ENCODE measurements at places on chromosomes 1 and 21.

- no peak for DNase-seq
Measured at GRCh38 chr21:38669186-38669585, 136.5 kb upstream of the ETS2 start.

DNA sequence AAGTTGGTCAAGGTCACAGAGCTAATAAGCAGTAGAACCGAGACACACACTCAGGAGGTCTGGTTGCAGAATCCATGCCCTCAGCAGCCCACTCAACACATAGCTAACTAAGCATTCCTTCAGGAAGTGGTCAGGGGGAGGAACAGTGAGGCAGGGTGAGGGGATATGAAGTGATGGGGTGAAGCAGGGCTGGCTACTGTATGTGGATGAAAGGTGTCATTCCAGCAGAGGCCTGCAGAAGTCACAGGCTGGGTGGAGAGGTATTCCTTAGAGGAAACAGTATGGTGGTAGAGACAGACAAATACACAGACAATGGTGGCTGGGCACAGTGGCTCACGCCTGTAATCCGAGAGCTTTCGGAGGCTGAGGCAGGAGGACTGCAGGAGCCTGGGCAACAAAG is 14.1 kb downstream of the TMCO4 start:
- DNase-seq: no peak

DNA sequence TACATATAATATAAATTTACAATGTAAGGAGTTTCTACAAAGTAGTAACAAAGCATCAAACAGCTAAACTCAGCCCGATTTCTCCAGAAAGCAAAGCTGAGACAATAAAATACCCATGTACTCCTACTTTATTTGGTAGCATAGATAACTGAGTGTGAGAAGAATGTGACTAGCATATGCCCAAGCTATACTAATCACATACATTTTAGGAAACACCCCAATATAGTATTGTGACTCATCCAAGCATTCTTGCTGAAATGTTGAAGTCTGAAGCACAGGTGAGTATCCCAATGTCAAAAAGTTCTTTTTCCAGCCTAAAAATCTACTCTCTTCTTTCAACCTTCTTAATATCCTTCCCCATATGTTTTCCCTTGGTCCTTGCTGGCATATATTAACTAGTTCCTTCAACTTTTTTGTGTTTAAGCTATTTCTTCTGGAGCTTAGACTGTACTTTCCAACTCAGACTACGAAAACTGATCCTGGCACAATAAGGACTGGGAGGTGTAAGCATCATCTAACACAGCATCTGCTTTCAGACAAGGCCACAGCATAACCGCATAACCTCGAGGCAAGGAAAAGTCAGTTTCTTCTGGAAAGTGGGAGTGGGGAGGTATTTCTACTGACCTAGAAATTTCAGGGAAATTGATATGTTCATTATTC is 163.0 kb upstream of the RNPC3 start:
- no peak for DNase-seq

- DNase-seq: no peak
Measured at GRCh38 chr1:46244656-46245371, 2.7 kb upstream of the RAD54L start.

GRCh38 chr1:181079382-181079781 is 9.1 kb upstream of the IER5 start:
- no peak for DNase-seq

DNA sequence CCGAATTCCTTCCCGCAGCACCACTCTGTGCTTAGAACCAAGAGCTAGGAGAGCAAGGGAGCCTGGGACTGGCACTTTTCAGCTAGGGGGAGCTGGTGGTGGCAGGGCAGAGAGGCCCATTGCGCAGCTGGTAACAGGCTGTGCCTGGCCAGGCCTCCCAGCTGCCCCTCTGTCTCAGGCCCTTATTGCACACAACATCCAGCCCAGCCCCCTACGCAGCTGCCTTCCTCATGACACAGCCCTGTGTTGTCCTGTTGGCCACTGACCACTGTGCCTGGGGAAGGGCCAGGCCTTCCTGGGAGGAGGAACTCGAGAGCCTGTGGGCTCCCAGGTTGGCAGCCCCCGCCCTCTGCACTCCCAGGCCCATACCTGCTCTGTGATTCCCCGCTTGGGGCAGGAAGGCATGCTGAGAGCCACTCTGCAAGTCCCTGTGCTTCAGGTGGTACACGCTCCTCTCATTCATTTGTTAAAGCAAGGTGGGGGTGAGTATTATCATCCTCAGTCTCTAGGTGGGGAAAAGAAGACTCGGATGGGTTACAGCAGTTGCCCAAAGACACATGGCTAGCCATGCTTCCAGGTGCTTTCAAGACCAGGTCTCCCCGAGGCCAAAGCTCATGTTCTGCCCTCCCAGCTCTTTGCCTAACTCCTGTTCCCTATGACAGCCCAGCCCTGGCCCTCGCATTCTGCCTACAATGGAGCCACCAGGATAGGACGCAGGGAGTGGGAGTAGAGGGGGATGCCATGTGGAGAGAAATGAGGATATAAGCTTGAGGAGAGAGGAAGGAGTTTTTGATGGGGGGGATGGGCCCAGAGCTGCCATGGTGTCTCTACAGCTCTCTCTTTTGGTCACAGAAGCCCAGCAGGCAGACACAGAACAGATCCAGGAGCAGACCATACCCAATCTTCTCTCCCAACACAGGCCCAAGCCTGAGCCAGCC is 81.8 kb downstream of the TMEM53 start:
- DNase-seq: no peak

GRCh38 chr1:216261631-216262030 is 161.6 kb downstream of the USH2A start:
- no peak for DNase-seq

- no peak for DNase-seq
Measured at GRCh38 chr1:228034954-228035837, 28.4 kb downstream of the WNT3A start.

GRCh38 chr1:47697616-47698335 is 259.9 kb downstream of the FOXD2 start:
- DNase-seq: no peak

- DNase-seq: no peak
Measured at GRCh38 chr1:87820668-87821334, 492.1 kb downstream of the LMO4 start.

GRCh38 chr1:65056234-65056633 is 89.9 kb upstream of the JAK1 start:
- DNase-seq: no peak

DNA sequence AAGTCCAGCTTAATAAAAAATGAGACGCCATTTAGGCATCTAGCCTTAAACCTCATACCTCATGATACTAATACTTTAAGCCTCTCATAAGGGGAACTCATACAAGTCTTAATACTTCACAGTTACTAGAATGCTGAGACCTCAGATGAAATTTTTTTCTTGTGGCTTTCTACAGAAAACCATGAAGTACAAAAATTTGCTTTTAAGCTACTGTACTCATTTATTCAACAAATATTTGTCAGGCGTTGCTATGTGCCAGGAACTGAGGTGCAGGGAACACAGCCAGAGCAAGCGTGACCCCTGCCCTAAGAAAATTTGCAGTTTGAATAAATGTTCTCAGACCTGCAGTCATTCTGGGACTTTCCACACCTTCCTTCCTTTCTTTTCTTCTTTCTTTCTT is 150.6 kb downstream of the MRPL39 start:
- no peak for DNase-seq

DNA sequence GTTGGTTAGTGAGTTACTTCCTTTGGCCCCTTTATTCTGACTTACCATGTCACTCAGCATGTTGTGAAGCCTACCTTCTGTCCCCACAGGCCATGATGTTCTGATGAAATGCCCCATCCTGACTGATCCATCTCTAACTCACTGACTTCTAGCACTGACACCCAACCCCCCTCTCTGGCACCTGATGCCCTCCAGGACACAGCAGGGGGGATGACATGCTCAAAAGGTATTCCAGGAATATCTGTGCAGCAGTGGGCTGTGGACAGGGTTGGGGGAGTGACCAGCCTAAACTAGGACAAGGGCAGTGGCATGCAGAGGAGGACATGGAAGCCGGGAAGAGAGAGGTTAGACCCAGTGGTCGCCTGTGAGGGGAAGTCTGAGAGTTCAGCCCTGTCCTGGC is 25.5 kb downstream of the SYT2 start:
- DNase-seq: no peak

DNA sequence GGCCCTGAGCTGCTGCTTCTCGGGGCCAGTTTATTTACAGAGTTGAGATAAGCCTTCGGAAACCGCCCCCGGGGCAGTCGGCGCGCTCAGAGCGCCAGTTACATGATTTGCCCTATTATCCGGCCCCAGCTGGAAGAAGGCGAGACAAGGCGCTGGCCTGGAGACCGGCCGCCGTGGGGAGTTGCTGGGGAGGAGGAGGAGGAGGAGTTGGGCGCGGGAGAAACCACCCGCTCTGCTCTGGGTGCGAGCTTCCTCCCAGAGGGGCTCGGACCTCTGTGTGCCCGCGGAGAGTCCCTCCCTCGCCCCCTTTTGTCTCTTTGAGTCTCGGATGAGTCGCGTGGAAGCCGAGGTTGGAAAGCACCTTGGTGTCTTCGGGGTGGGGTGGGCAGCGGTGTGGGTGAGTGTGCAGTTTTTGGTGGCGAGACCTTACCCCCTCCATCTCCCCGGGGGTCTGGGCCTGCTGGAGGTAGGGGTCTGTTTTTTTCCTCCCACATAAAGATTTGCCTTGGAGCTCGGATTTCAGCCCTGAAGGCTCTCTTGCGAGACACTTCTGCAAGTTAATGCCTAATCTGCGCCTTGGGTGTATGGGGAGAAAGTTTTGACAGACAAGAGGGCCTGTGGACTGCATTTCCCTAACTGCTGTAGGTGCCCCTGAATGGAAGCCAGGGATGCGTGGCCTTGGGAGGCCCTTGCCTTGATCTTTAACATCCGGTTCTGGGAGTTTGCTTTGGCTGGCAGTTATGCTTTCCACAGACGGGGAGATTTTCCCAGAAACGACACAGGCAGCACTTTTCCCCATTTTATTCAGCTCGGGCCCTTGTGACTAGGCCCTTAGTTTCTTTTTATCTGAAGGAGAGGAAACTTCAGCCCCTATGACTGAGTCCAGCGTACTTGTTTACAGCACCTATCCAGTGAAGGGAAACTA is 80.0 kb downstream of the NDUFS5 start:
- DNase-seq: no peak

DNA sequence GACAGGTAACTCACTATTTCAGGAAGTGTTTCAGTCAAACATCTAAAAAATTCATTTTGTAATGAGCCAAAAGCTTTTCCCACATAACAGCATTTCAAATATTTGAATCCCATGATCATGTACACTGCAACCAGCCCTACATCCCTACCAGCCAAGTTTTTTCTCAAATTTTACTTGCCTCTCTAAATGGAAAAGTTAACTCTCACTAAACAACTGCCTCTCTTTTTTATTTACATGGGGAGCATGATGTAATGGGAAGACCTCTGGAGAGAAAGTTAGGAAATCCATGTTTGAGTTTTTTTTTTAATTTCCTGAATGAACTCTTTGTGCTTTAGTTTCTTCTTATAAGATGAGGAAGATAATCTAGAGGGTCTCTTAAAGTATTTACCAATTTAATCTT is 70.5 kb downstream of the TTLL7 start:
- DNase-seq: no peak

DNA sequence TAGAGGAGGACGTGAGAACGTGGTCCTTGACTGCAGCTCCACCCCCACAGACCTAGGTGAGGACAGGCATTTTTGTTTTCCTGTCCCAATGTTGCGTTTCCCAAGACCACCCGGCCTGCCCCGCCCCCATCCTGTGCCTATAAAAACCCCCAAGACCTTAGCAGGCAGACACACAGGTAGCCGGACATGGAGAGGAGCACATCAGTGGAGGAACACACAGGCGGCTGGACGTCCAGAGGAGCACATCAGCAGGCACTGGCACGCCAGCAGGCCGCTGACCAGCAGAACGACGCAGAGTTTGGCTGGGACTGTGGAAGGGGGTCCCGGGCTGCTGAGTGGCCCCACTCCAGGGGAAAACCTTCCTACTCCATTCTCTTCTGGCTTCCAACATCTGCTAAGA is 12.7 kb upstream of the HMGCL start:
- DNase-seq: no peak

DNA sequence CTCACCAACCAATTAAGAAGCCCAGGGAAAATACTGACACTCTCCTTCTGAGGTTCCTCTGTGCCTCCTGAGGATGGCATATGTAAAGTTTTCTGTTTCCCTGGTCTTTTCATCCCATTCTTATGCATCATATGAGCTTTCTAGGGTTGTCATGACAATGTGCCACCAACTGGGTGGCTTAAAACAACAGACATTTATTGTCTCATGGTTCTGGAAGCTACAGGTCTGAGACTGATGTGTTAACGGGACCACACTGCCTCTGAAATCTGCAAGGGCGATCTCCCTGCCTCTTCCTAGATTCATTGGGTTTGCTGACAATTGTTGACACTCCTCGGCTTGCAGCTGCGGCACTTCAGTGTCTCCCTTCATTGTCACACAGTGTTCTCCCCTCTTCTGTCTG is 308.4 kb downstream of the RGS7 start:
- DNase-seq: no peak

GRCh38 chr21:17359781-17360180 is 153.1 kb upstream of the CXADR start:
- DNase-seq: no peak

DNA sequence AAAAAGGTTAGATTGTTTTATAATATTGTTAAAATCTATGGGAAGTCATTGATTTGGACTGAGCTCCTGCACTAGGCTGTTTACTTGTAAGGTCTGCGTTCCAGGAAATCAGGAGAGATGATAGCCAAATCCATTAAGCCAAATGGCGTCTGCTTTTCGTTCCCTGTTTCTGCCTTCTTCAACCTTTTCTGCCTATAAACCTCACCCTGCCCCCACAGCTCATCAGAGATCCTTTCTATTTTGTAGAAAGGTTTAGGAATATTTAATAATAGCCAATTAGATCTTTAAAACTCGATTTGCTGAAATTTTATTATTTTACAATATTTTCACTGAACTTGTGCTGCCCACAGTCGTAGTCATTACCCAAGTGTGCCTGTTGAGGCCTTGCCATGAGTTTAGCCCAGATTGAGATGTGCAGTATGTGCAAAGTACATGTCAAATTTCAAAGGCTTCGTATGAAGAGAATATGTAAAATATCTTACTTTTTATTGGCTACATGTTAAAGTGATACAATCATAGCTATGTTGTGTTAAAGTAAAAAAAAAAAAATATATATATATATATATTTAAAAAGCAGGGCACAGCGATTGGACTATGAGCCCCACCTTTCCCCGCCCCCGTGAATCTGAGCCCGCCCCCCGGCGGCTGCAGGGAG is 444 bp upstream of the IARS2 start:
- DNase-seq: no peak

DNA sequence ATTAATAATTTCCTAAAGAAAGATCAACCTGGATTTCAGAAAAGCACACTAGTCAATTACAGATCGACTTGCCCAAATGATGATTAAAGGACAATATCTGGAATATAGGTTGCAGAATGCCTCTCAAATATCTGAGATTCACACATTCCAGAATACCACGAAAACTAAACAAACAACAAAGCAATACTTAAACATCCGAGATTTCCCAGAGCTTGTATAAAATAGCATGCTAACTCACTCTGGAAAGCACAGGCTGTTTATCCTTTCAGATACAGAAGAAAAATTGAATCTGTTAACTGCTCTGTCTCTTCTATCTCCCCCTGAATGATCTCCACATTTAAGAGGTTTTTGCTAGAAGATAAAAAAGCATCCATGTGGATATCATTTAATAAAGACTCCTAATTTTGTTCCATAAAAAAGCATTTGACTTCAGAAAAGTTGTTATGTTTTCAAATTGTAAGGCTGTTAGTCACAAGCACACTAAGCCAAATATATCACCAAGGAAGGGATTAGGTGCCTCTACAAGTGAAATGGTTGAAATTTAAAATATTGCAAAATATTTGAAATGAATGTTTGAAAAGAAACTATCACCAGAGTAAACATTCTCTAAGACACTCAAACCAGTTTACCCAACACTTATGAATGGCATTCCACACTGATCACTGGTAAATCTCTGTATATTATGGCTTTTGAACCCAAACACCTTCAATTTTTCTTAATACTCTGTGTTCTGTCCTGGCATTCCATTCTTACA is 865.1 kb upstream of the ADAMTS5 start:
- DNase-seq: no peak

Measured in stimulated activated CD8-positive, alpha-beta memory T cell treated with anti-CD3 and anti-CD28 coated beads, Interleukin-4, amount 100 ng/mL, for 1 hour (primary cell).